ENCODE measurements at places on chromosomes 6 and 20.

GRCh38 chr6:102398788-102399390 lies 1005.4 kb downstream of the GRIK2 start:
- DNase-seq: no peak

DNA sequence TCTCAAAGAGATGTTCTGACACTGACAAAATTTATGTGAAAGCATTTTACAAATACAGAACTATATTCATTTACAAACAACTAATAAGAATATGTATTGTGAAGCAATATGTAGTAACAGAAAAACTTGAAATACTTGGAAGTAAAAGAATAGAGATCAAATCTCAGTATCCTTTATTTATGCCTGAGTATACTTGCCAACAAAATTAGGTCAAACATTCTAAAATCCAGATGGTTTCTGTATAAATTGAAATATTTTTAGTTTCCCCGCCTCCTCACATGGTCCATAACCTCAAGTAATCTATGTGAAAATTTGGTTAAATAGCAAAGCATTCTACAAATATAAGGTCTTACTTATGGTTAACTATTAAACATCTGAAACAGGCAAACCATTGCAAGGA lies 545.4 kb downstream of the EYS start:
- no peak for DNase-seq

- no peak for DNase-seq
Observed at GRCh38 chr6:6169141-6169540, 151.3 kb downstream of the F13A1 start.

- DNase-seq: peak; percentile 97
Observed at GRCh38 chr6:80638213-80639055, 532.0 kb downstream of the BCKDHB start.

GRCh38 chr6:111377558-111378120 lies 105.4 kb downstream of the REV3L start:
- DNase-seq: peak; percentile 58

- DNase-seq: peak; percentile 17
Observed at GRCh38 chr6:102075539-102075938, 682.0 kb downstream of the GRIK2 start.

- no peak for DNase-seq
Observed at GRCh38 chr20:44355498-44356352, at the start of gene HNF4A. TSS of gene HNF4A (plus strand) at chr20:44355699. CDS start at chr20:44355805, 106 bp downstream.

Data from choroid plexus epithelial cell (primary cell).